Heart right ventricle (tissue), 16 donors: ENCODE measurements at places on chromosomes 4 and X. TPM values are rescaled to one million over a fixed set of nuclear protein-coding genes. Genes with fewer than 3 reads are reported as not detected.

- DNase-seq, result no peak
Observed at GRCh38 chr4:101792056-101792590, 1.6 kb downstream of the BANK1 start.

DNA sequence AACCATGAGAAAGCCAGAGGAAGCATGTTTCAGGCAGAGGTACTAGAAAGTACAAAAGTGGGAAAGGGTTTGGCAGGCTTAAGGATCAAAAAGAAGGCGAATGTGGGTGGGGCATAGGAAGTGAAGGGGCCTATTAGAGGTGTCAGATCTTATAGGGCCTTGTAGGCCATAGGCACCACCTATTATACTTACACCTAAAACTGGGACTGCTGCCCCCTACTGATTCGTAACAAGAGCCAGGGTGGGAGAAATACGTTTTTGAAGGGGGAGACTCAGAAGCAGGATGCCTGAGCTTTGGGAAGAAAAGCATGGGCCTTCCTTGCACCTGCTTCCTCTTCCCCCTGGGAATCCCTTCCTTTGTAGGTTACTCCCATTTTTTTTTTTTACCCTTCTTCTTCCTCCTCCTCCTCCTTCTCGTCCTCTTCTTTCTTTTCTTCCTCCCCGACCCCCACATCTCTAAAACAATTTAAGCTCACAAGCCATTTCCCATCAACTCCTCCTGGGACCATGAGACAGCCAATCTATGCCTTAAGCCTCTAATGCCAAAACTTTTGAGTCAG is 40.7 kb upstream of the GPC3 start:
- no peak for DNase-seq

The EVC2 gene
- 1.2 TPM for total RNA-seq

The KLHL4 gene
- total RNA-seq, result 2.5 TPM

The DAPP1 gene
- total RNA-seq, result 0.89 TPM

DNA sequence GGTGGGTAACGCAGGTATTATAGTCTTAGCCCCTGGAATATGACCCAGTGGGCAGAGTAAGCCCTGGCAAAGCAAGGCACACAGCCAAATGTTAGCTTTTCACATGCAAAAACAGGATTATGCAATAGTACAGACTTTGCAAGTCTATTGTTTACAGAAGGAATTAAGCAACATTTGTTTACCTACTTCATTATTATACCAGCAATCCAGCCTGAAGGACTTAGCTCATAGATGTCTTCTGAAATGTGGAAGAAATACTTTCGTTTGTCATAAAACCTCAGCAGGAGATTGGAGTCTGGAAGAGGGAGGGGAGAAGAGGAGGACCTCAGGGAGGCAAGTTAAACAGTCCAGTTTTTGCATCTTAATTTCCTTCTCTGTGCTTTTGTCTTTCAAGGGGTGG is 226.7 kb upstream of the CENPE start:
- DNase-seq, result no peak

- DNase-seq, result no peak
Observed at GRCh38 chr4:121913667-121914066, 38.2 kb downstream of the TRPC3 start.

GRCh38 chrX:13552892-13553291 is 16.5 kb upstream of the EGFL6 start:
- no peak for DNase-seq

The HELQ gene
- total RNA-seq, result 14.4 TPM

DNA sequence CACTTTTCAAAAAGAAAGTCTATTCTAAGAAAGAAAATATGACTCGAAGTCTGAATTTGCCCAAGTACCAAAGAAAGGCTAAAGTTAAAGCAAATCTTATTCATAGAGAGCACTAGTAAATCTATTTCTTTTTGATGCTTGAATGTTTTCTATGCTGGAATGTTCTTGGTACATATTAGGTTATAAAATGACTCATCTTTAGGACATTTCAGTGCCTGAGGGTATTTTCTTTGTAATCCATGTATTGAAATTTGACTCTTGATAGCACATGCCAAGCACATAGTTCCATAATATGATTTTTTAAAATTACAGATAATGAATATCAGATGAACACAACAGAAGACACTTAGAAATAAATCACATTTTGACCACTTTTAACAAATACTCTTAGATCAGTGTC is 232.8 kb downstream of the TRIML1 start:
- no peak for DNase-seq

GRCh38 chr4:47816748-47817147 is 21.1 kb downstream of the CORIN start:
- no peak for DNase-seq

The NLRP2B gene
- total RNA-seq, result not detected

- DNase-seq, result no peak
Observed at GRCh38 chr4:16764622-16765021, 133.8 kb downstream of the LDB2 start.

The MAML3 gene
- 3.8 TPM for total RNA-seq

DNA sequence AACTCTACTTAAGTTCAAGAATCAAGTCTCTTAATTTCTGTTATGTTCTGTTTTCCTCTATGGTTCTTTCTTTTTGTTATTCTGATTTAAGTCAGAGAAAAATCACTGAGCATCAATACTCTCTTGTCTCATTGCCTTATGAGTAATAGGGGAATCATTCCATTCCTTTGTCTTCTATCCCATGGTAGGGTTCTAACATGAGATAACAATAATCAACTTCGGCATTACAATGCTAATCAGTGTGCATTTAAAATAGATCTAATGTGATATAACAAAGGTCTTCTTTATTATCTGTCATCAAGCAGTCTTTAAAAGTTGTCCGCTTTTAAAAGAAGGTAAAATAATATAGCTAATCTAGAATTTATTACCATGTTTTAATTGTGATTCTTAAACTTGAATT is 446.9 kb downstream of the IL15 start:
- DNase-seq, result no peak

The EDNRA gene
- 6.7 TPM for total RNA-seq

The CCDC110 gene
- 2.3 TPM for total RNA-seq

DNA sequence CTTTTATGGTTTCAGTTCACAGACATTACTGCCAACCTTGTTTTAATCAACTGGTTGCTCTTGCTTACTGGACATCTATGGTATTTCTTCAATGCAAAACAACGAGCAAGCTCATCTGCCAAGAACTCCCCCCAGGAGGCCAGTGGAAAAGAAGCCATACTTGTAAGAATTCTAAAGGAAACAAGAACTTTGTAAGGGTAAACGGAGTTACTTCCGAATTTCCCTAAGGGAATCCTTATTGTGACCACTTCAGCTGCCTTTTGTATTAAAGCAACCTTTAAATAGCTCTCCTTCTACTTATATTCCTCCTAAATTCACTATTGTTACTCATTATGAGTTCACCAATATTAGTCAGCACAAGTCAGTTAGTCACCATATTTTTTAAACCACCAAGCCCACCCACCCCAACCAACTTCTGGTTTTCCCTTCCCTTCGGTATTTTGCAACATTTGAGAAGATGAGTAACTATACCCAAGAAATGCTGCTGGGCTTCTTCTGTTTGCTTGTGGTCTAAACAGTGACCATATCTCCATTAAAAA is 602.8 kb upstream of the DIPK2B start:
- DNase-seq, result no peak

The HSD17B13 gene
- total RNA-seq, result 0.83 TPM

DNA sequence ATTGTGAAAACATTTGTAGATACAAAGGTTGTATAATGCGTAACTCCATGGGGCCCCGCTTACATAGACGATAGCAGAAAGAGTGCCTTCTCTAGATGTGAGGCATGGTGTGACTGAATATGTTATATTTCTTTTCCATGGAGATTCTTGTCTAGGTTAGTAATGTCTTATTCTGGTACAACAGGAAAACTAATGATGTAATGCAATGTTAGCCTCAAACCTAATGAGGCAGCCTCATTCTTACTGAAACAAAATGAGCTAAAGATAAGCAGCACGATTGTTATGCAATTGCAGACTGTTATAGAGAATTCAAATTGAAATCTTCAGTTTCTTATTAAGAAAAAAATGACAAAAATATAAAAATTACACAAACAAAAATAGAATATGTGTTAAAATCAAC is 171.1 kb upstream of the ANKRD50 start:
- DNase-seq, result no peak

- DNase-seq, result no peak
Observed at GRCh38 chr4:3470244-3471097, 7.4 kb downstream of the DOK7 start.

DNA sequence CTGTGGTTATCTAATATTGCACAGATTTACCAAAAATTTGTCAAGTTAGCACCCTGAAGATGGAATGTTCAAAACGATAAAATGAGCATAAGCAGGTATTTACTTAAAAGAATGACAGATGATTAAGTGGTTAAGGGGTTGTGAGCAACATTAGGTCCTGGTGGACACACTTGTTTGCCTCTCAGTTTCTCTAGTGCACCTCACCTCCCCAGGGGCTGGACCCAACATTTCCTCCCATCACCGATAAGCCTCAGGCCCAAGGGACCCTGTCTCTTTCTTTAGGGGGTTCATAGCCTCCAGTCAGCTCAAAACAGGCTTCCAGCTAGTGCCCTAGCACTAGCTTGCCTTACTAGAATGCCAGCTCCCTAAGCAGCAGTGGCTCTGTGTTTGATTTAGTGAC is 88.0 kb downstream of the ATP11C start:
- DNase-seq, result no peak

- DNase-seq, result no peak
Observed at GRCh38 chr4:137370679-137371078, 161.6 kb downstream of the PCDH18 start.

- DNase-seq, result no peak
Observed at GRCh38 chrX:50154429-50154828, 46.4 kb downstream of the AKAP4 start.

The YTHDC1 gene
- 53.1 TPM for total RNA-seq

The CLCN5 gene
- 1.2 TPM for total RNA-seq

DNA sequence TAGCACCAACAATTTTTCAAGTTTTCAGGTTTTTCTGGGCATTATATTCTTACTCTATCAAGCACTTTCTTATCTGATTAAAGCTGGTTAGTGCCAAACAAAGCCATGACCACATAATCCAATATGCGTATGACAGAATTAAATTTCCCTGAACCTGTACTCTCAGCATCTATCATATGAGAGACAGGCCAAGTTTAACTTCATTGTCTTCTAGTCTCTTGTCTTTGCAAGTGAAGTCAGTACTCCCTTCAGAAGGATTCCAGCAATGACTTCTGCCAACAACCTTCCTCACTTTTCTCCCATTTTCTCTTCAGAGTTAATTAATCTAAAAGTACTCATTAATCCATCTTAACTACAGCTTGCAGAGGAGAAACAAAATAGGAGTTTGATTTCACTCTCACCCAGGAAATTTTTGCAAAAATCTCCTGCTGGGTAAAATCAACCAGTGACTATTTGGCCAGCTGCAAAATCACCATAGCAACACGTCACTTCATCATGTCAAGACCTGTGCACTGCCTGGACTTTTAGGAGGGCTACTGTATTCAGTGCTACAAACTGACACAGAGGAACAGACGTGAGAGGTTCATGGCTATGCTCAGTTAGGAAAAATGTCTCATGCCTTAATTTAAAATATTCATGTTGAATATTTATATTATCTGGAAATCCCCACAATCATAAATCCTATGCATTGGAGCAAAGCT is 208.4 kb downstream of the ANTXR2 start:
- DNase-seq, result no peak

- no peak for DNase-seq
Observed at GRCh38 chr4:158025131-158025530, 147.7 kb downstream of the GASK1B start.

The MTTP gene
- total RNA-seq, result 4.7 TPM

GRCh38 chrX:120367402-120368109 is 5.7 kb downstream of the ATP1B4 start:
- no peak for DNase-seq

The ELOVL6 gene
- total RNA-seq, result 0.84 TPM

DNA sequence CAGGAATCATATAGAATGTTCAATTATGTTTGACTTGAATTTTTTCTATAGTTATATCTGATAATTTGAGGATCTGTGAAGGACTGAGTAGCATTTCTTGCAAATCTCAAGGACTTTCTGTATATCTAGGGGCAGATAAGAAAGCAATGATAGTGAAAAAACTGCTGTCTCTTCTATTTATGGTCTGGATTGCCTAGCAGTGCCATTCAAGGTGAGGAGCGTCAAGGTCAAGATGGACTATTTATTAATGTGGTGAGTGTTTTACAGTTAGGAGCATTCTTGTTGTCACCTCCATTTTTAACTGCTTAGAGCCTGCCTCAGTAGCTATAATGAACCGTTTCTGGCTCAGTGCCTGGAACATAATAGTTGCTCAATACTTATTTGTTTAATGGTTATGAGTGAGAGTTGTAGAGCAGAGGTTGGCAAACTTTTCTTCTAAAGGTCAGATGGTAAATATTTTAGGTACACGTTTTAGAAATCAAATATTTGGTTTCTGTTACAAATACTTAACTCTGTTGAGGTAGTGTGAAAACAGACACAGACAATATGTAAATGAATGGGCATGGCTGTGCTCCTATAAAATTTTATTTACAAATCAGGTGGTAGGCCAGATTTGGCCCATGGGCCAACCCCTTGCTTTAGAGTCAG is 523.2 kb upstream of the IGFBP7 start:
- no peak for DNase-seq
